Body of pancreas (tissue), 4 donors: ENCODE measurements at places on chromosomes 13 and 19. TPM values are rescaled to one million over a fixed set of nuclear protein-coding genes. Genes with fewer than 3 reads are reported as not detected.

The UQCRFS1 gene
- total RNA-seq: 15.3 TPM

The LRP3 gene
- 18.1 TPM for total RNA-seq

DNA sequence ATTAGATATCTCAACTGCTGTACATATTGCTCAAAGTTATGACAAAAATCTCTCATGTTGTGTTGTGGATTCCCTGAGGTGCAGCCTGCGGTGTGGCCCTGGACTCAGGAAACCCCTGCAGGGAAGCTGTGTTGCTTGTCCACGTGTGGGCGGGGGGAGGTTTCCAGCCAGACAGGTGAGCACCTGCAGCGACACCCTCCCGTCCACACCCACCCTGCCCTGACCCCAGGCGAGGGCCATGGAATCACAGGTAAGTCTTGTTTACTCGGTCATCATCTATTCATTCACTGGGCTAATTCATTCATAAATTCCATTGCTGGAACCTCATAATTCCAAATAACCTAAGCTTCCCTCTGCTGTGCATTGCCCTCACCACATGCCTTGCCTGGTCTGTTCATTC is 14.1 kb downstream of the PLPP2 start:
- H3K27ac ChIP-seq: no peak overlapping the region
- no peaks in the 10 kb centered on the region for H3K36me3 ChIP-seq
- no peaks in the 10 kb centered on the region for H3K4me1 ChIP-seq
- no peak overlapping the region for H3K4me3 ChIP-seq

DNA sequence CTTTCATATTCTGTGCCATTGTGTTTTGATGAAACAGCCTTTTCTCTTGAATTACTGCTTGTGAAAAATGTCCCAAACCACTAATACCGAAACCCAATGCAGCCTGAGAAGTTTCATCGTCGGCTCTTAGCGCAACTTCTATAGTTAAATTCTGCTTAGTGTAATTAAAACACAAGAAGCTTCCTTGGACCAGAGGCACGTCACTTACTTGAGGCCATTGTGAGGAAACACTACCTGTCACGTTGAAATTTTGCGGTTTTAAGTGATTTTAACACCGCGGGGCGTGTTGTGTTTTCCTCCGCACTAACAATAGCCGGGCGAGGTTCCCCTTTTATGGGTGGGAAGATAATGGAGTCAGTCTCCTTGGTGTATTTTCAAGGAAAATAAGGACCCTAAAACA is 70.9 kb downstream of the GGACT start:
- no peaks in the 10 kb centered on the region for H3K27me3 ChIP-seq
- H3K4me3 ChIP-seq: no peak overlapping the region
- no peaks in the 10 kb centered on the region for H3K36me3 ChIP-seq
- peaks cover 31% of the 10 kb centered on the region for H3K4me1 ChIP-seq
- DNase-seq: no peak
